ENCODE measurements at places on chromosomes 1 and 21.

- DNase-seq = no peak
Measured at GRCh38 chr1:45557422-45557944, 6.9 kb downstream of the AKR1A1 start.

- DNase-seq = no peak
Measured at GRCh38 chr21:38596264-38597042, 98.2 kb upstream of the ERG start.

DNA sequence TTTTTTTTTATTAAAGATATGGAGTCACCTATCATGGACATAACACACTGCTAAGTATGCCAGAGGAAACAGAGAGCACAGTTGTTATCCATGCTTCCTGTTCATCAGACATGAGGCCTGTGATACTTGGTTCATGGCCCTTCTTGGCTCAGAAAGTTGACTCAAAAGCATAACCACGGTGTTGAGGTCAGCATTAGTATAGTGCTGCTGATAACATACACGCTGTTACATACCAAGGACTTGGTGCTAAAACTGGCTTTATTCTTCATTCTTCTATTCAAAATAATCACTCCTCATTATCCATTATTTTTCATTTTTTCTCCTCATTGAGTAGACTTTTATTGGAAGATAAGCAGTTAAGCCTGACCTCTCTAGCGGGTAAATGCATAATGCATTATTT lies 464.1 kb downstream of the ADGRL2 start:
- DNase-seq = no peak

DNA sequence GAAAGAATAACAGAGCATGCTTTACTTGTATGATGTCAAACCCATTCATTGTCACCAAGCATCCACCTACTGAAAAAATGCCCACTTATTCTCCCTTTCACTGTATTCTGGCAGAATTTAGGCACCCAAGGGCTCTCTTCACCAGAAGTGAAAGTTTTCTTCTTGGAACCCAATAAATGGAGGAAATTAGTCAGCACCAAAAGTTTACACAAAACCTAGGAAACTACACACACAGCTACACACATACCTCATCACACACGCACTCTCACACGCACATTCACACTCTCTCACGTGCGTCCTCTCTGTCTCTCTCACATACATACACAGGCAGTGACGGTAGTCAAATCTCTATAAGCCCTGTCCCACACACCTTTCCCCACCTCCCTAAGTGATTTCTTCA lies 37.6 kb downstream of the MCOLN2 start:
- peak; percentile 38 for DNase-seq

GRCh38 chr1:233025567-233025966 lies 75.2 kb downstream of the NTPCR start:
- DNase-seq = no peak

DNA sequence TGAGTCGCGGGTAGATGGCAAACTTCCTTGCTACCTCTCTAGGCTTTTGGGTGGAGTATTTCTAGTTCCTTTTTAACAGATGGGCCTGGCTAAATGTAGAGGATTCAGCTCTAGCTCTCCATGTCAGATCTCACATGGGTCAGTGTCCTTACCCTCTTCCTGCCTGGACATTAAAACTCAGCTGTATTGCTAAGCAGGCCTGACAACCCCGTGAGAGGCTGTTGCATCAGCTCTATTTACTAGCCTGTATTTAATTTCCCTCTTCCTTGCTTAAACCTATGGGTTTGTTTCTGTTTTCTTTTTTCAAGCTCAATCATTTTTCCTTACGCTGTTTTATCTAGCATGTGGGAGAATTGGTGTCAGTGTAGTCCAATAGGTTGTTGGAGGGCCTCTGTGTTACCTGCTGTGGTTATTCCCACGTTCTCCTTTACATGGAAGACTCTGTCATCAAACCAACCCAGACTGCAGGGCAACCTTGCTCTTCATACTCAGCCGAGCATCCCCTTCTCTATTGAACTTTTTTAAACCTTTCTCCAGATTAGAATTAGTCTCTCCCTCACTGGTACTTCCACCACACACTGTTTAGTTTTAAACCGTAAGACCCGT lies 79.5 kb upstream of the BACH1 start:
- DNase-seq = no peak

GRCh38 chr1:87558921-87559320 lies 230.2 kb downstream of the LMO4 start:
- DNase-seq = no peak

DNA sequence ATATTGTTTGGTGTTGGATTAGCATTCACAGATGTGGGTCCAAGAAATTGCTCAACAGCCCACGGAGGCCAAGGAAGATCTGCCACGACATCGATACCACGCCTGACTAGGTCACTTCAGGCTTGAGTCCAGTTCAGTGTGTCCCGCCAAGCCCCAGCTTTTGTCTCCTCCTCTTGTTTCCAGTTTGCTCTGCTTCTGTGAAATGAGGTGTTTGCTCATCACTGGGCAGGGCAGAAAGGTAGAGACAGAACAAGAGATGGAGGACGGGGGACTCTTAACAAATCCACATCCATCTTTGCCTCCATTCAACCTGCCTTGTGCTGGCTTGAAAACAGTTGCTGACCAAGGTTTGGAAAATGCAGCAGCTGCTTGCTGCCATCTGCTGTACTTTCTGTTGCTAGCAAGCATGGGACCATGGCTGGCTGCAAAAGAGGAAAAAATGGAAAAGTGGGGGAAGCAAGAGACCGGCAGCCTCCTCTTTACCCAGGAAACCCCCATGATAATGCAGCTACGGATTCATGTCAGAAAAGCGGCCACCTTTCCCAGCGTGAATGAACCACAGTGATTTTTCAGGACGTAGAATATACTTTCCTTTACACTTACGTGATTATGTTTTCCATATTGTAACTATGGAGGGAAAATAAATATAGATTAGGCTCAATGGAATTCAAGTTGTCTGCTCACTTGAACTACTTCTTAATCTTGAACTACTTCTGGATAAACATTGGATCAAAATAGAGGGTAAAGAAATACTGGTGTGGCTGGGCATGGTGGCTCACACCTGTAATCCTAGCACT lies 80.2 kb upstream of the GREM2 start:
- no peak for DNase-seq

GRCh38 chr1:212782422-212783154 lies 9.0 kb downstream of the NSL1 start:
- DNase-seq = no peak

DNA sequence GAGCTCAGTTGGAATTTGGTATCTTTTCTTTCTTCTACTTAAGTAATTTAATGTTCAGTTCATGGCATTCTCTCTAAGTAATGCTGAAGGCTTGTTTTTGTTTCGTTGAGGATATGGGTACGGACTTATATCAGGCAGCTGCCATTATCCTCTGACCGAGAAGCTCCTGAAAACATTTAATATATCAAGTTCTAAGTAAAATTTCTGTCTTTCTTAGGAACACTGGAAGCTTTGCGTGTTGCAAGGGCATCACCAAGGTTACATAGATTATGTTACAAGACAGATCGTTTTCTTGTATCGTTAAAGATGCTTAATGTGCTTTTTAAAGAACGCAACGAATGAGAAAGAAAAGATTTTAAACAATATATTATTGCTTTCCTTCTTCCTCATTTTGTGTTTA lies 1.0 kb upstream of the GALNT2 start:
- no peak for DNase-seq

- no peak for DNase-seq
Measured at GRCh38 chr1:98323388-98323787, 338.1 kb upstream of the SNX7 start.

- DNase-seq = no peak
Measured at GRCh38 chr1:24020025-24020424, 39.9 kb upstream of the SRSF10 start.

DNA sequence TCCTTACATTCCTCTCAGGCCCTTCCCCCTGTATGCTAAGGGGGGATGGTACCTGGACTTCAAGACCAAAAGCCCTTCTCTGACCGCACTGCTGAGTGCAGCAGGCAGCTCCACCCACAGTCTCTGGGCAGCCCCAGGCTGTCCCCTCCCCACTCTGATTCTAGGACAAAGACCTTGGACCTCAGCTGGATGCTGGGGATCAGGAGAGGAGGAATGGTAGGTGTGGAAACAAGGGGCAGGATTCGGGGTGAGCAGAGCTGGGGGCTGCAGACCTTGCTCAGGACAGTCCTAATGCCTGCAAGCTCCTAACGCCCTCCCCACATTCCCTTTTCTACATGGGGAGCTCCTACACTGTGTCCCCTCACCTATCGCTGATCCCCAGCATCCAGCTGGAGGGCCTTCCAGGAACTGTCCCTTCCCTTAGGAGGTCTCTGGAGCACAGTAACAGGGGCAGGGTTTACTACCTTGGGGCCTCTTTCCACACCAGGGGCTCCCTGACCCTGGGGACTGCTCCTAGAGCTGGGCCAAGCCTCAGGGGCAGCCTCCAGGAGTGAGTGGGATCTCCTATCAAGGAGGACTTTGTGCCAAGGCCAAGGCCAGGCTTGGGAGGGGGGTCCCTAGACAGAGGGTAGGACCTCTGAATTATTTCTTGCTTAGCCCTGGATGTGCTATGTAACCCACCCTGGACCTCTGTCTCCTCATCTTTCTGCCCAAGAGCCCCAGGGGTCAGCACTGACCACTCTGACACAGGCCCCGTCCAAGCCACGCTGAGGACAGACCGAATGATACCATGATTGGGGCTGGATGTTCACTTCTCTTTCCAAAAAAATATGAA lies 5.6 kb downstream of the CLDN19 start:
- DNase-seq = no peak

DNA sequence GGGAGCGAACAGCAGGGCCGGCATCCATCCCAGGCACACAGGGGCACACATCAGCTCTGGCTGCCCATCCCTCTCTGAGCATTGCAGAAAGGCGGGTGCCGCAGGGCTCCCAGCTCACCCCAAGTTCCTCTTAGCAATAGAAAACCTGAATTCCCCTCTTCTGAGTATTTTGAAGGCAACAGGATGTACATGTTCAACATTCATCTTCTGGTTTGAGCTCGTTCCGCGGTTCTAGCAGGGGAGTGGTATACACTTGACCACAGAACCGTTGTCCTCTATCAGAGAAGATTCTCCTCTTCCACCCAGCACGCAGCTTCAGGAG lies 23.6 kb downstream of the ACTA1 start:
- no peak for DNase-seq

DNA sequence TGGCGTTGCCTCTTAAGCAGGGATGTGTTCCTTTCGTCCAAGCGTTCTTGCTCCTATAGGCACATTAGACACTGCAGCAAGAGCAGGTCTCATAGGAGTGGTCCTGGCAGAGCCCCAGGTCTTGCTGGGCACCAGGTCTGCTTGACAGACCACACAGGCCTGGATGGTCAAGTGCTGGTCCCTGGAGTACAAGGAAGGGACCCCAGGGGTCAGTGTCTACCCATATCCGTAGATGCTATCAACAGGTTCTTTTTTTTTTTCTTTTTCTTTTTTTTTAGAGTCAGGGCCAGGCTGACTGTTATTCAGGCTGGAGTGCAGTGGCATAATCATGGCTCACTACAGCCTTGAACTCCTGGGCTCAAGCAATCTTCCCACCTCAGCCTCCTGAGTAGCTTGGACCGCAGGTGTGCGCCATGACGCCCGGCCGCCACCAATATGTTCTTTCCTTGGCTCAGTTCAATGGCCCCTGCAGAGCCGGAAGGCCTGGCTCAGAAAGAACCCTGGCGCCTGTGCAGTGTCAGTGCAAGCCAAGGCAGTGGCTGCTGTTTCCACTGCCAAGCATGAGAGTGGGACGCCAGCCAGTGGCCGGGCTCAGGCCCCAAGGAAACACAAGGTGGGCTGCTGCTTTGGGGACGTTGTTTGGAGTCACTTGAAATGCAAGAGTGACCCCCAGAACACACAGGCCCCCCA lies 10.0 kb upstream of the TNFRSF8 start:
- DNase-seq = no peak

GRCh38 chr21:31143036-31143435 lies 104.8 kb upstream of the KRTAP19-8 start:
- DNase-seq = no peak

DNA sequence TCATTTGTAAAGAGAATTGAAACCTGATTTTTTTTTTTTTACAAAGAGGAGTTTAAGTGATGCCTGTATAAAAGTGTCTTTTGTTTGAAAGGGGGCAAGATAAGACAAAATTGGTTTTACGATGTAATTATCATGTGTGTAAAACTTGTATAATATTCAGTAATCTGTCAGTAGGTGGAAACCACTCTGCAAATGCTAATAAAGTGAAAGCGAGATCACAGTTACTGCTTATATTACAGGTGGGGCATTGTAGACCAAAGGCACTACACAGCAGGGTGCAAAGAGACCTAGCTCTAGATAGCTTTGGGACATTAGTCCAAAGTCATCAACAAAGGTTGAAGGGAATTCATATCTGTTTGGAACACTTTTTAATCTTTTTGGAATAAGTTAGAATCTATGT lies 174.2 kb downstream of the LHX8 start:
- DNase-seq = no peak

GRCh38 chr1:247639381-247639981 lies 34.1 kb downstream of the OR2G3 start:
- no peak for DNase-seq

- DNase-seq = no peak
Measured at GRCh38 chr1:214808845-214809460, 206.0 kb downstream of the CENPF start.

- no peak for DNase-seq
Measured at GRCh38 chr1:212074313-212074712, 38.8 kb downstream of the DTL start.

DNA sequence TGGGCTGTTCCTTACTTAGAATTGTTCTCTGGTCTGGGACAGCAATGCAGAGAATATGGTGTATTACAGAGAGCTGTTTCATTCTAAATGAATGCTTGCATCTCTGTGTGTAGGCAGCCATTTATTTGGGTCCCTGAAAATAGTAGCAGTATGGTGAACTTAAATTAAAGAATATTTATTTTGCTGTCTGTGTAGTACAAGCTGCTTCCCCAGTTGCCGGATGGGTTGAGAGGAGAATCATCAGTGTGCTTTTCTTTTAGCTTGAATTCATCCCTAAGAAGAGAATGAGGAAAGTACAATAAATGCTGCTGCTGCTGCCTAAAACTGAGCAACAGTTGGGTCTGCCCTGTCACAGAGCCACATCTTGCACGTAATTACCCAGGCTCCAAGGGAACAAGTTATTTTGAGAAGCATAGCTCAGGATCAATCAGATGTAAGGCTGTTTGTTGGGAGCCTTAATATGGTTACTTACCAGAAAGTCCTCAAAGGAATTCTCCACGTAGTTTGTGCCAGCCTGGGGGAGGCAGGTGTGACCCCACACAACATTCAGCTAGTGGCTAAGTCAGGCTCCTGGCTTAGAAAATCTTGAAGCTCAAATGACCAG lies 16.6 kb downstream of the ACTN2 start:
- no peak for DNase-seq
